ENCODE measurements at places on chromosomes 2 and 18.
A peak's percentile ranks its signal among the peaks of the same experiment; 100 is the strongest.

DNA sequence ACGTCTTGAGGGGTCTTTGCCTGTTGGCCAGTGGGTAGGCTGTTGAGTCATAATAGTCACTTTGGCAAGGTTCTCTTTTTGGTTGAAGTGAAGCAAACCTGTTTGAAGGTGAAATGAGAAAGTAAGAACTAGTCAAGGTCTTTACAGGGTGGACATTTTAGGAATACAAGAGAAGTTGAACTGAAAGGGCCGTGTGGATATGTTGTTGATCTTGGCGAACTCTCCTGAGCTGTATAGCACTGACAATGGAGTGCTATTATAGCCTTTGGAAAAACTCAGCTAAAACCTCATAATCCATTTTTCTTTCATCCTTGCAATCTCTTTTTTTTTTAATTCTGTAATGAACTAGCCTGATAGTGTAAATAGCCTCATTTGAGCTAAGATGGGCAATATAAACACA is 248.1 kb downstream of the MEIS1 start:
- no peak for DNase-seq

DNA sequence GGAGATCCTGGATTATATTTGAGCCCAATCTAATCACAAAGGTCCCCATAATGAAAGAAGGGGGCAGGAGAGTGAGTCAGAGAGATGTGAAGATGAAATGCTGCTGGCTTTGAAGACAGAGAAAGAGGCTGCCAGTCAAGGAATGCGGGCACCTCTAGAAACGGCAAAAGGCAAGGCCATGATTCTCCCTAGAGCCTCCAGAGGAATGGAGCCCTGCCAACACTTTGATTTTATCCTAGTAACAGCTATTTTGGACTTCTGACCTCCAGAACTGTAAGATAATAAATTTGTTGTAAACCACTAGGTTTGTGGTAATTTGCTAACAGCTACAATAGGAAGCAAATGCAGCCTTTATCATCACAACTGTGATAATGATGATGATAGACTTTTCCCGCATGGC is 32.9 kb downstream of the LBH start:
- no peak for DNase-seq

DNA sequence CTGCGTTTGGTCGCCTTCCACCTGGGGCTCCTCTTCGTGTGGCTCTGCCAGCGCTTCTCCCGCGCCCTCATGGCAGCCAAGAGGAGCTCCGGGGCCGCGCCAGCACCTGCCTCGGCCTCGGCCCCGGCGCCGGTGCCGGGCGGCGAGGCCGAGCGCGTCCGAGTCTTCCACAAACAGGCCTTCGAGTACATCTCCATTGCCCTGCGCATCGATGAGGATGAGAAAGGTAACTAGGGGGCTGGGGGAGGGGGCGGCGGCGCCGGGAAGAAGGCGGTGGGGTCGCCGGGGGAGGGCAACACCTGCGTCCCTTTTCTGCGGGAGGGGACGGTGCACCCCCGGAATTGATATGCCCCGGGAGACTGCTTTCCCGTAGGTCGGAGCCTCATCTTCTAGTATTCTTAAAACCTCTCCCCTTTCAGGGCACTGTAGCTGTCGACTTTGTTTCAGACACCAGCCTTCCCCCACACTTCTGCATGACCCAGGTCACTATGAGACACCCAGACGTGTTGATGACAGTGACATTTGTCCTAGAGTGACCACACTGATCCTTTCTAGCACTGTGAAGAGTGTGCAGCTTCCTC is 755 bp downstream of the SPAST start:
- DNase-seq = no peak

- DNase-seq = no peak
Measured at GRCh38 chr2:108971661-108972566, 17.1 kb downstream of the EDAR start.

DNA sequence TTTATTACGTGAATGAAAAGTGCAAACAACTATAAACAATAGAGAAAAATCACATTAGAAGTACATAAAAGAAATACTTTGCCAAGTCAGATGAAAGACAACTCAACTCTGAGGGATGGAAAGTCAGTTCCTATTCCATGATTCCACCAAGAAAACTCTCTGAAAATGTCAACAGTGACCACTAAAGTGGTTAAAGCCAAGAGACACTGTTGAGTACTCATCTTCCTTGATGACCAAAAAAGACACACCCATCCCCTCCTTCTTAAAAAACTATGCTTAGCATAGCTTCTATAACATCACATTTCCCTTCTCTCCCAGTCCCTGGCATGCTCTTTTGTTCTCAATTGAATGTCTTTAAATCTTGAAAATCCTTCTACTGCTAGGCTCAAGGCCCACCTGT is 160.0 kb downstream of the TCF4 start:
- no peak for DNase-seq

DNA sequence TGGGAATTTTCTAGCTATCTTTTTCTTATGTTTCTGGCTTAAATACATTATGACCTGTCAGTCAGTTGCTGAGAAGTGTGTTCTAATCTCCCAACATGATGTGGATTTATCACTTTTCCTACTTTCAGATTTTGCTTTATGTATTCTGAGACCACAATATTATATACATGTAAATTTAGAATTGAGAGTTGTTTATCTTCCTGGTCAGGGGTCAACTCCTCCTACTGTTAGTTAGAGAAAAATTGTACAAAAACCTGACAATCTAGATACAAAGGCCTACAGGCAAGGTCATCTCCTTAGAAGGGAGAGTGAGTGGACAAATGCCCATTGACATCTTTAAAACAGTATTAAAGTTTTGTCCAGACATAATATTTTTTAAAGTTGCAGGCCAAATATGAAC is 30.6 kb downstream of the C18orf63 start:
- no peak for DNase-seq

GRCh38 chr2:232794981-232795380 is 18.6 kb upstream of the KCNJ13 start:
- DNase-seq = no peak

DNA sequence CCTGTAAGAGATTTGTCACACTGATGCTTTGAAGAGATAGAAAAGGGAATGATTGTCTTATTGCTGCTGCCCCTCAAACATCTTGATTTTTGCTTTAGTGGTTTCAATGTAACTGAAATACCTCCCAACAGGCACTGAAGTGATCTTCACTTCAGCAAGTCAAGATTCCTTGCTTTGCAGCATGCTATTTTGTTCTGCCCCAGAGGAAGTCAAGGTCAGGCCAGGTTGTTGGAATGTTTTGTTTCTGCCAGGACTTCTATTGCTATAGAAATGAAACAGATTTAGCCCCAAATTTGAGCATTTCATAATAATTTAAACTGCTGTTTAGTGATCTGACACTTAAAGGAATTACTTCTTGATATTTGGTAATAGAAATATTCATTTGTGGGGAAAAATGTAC is 277.6 kb downstream of the ZNF804A start:
- no peak for DNase-seq

DNA sequence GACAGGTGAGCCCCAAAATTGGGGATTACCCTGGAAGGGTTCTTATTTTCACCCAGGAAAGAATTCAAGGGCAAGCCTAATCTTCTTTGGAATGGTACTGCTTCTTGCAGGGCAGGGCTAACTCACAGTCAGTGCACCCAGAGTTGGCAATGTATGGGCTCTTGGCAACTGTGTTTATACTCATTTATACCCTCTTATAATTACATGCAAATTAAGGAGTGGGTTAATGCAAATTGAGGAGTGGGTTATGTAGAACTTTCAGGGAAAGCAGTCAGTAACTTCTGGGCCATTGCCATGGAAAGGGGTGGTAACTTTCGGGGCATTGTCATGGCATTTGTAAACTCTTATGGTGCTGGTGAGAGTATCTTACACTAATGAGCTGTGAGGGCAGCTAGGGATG is 59.2 kb downstream of the SERPINB8 start:
- DNase-seq = no peak

DNA sequence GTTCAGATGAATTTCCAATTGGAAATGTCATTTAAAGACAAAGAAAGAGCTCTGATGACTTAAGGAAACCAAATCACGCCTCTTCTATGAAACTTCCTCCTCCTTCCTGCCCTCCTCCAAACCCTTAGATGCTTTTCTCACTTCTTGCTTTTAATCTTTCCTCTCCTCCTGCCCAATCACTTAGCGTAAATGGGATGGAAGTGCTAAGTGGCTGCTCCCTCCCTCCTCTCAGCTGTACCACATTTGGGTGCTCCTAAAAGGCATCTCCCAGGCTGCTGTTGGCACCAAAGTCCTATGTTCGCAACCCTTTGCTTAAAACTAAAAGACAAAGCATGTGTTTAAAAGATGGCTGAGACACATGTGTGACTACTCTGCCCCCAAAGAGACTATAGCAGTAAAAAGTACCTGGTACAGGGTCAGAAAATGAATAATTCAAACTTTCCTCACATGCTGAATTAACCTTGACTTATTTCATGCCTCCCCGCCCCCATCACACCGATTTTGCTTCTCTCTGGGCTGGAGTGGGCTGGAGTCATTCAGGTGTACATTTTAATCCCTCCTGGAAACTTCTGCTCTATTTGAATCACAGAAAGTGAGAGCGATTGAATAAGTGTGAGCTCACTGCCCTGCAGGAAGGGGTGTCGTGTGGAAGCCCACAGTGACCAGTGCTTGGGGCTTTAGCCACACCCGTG is 59.2 kb upstream of the KLF7 start:
- no peak for DNase-seq

GRCh38 chr2:45886171-45886663 is 234.7 kb downstream of the PRKCE start:
- no peak for DNase-seq

DNA sequence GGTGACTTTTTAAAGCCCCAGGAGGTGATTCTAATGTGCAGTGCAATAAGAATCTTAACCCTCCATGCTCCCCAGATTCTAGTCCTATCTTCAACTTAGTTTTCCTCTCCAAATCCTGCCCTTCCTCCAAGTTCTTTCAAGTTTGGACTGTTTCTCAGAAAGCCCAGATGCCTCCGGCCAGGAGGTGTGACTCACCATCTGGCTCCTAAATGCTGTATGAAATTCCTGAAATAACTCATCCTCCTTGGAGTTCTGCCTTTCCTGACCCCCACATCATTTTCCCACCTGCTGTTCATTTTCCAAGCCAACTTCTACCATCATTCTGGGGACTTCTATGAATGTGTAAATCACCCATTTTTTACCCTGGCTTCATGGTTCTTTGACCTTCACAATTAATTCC is 118.2 kb upstream of the NOL4 start:
- peak; percentile 28 for DNase-seq

GRCh38 chr2:223601932-223602666 is at the start of gene SCG2:
TSS of gene SCG2 (minus strand) at chr2:223602361. CDS start at chr2:223599282, 3,079 bp downstream.
- DNase-seq = peak; percentile 96

DNA sequence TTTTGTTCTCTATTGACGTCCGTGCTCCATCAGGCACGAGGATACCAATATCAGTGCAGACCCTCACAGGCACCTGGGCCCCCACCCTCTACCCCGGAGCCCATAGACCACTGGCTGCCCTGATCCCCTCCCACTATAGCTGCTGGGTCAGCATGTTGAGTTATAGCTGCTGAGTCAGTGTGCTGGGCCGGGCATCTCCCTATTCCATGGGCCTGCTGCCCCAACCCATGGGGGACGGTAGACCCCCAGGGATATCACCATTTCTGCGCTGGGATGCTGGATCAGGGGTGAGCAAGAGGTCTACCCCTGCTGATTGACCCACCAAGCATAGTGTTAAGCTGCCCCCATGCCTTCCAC is 100.1 kb upstream of the ST3GAL5 start:
- no peak for DNase-seq

- peak; percentile 41 for DNase-seq
Measured at GRCh38 chr18:8835521-8835953, 130.2 kb downstream of the MTCL1 start.

DNA sequence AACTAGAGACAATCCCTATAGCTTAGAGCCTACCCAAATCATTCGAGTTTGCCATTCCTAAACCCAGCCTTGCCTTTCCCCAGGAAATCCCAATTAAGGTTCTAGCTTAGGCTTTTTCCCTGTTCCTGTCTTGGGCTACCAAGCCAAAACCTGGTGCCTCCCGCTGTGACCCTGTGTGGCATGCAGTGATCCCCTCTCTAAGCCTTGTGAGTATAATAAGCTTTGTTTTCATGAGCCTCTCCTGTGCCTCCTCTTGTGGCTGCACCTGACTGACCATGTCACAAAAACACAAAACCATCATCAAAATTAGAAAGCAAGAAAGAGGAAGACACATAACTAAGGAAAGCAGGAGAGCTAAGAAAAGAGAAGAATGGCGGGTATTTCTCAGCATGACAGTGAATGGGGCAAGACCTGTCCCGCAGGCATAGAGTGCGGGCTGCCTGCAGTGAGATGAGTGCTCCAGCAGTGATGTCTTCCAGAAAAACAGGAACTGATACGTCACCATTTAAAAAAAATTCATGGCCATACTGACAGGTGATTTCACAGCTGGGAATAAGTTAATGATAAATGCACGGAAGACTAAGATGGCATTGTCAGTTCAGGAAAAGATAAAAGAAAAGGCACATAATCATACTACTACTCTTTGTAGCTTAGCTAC is 9.2 kb upstream of the PAIP2B start:
- no peak for DNase-seq

- peak; percentile 93 for DNase-seq
Measured at GRCh38 chr2:121360566-121361300, 75.7 kb upstream of the TFCP2L1 start.

GRCh38 chr2:23706613-23707078 is 220.3 kb downstream of the ATAD2B start:
- DNase-seq = no peak

- DNase-seq = no peak
Measured at GRCh38 chr2:20190876-20191713, 33.8 kb downstream of the SDC1 start.

GRCh38 chr2:25341753-25342371 is at the start of gene DNMT3A:
TSS of gene DNMT3A (minus strand) at chr2:25341925. CDS start at chr2:25313984, 27,941 bp downstream.
- DNase-seq = peak; percentile 55

- DNase-seq = no peak
Measured at GRCh38 chr2:238286987-238287736, 1.2 kb downstream of the PER2 start.

GRCh38 chr2:213419980-213420379 is 135.7 kb downstream of the SPAG16 start:
- DNase-seq = no peak

DNA sequence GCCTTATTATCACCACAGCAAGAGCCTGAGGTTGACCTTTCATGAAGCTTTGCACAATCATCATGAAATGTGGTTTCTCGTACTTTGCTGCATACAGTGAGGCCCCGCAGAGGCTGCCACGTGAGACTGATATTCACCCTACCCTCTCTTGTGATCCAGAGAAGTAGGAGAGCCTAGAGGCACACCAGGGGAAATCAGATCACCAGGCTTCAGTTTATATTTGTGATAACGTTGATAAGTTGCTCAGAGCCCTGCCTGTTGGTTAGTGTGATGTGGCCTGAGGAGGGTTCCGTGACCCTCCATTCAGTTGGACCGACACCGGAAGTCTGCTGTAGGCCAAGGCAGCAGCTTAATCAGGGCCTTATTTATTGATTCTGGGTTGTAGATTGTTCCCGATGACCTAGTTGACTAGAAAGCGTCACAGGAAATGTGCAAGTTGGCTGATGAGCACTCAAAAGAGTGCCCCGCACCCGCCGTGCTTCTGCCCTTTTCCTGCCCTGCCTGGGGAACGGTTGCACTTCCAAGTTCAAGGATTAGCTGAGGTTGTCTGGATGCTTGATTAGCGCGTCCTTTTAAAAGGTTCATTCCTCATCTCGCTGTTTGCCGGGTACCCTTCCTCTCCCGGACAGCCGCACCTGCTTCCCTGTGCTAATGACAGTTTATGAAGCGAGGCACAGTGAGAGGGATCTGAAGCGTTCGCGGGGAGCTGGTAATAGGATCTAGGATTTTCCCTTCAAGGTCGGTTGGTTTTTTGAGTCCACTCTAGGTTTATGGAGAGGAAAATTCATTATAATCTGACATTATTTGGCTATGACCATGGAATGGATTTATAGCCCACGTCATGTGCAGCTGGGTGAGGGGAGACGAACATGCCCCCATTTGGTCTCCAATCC is 146.4 kb downstream of the SH3RF3 start:
- no peak for DNase-seq
